ENCODE measurements at places on chromosomes 4 and X.

DNA sequence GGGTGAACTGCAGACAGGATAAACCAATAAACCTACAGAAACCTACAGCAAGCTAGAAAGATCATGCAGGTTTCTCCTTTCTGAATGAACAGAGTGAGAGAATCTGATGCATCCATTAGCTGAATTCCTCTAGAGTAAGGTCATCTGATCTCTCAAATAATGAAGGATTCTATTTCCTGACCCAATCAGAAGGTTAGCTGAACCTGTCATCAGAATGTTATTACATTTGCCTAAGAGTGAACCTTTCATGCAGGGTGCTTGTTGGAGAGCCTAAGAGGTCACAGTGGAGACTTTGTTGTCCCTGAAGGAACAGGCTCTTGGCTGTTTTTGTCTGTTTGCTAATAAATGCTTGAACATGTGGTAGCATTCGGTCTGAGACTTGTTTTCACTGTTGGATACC is 24.0 kb downstream of the MEPE start:
- DNase-seq: no peak

GRCh38 chrX:47941423-47941822 is 62.4 kb downstream of the ZNF182 start:
- DNase-seq: no peak

DNA sequence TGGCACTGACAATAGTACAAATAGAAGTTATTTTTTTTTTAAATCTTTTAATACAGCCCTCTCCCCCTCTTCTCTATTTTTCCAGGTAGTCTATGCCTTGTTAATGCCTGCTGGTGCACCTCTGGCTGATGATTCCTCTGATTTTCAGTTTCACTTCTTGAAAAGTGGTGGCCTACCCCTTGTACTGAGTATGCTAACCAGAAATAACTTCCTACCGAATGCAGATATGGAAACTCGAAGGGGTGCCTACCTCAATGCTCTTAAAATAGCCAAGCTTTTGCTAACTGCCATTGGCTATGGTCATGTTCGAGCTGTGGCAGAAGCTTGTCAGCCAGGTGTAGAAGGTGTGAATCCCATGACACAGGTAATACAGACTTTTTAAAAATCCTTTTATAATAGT is 99.1 kb downstream of the USP9X start:
- DNase-seq: no peak

GRCh38 chrX:109409181-109409580 is 72.7 kb downstream of the GUCY2F start:
- no peak for DNase-seq

DNA sequence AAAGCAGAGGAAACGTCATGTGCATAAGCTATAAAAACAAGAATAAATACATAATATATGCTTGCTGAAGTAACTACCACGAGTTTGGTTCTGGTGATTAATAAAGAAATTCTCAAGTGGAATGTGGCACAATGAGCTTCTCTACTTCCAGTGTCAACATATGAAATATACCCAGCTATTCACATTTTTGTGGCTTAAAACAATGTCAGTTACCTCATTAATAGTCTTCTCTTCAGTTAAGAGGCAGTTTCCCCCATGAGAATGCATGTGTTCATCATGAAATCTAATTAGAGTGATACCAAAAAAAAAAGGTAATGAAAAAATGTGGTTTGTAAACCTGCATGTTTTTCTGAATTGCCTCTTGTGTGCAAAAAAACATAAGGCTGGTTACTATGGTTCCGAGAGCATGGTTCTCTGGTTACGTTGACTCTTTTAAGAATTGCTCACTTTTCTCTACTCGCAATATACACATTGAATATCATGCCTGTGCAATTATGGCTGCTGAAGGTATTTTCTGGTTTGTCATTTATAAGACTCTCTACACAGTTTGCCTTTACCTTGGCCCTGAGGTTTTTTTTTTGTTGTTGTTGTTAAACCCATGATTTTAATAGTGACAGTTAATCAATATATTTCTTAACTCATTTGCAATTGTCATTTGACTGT is 108.2 kb downstream of the PCDH7 start:
- DNase-seq: no peak

GRCh38 chr4:122976111-122976510 is 53.7 kb upstream of the NUDT6 start:
- no peak for DNase-seq

DNA sequence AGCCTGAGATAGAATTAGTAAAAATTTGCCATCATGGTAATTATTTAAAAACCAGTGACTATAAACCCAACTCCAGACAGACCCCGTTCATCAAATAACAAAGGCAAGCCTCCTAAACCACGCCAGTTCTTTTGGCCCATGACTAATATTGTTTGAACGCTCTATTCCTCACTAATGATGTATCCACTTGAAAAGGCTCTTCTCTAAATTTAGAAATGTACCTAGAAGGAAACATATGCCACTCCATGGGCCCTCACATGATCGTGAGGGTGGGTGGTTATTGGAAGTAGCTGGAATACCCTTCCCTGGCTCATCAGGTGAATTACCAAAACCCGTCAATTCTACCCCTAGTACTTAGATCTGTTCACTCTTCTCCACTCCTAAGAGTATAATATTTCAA is 249.2 kb downstream of the COL25A1 start:
- no peak for DNase-seq

- DNase-seq: no peak
Observed at GRCh38 chr4:148808416-148808815, 366.2 kb upstream of the NR3C2 start.

DNA sequence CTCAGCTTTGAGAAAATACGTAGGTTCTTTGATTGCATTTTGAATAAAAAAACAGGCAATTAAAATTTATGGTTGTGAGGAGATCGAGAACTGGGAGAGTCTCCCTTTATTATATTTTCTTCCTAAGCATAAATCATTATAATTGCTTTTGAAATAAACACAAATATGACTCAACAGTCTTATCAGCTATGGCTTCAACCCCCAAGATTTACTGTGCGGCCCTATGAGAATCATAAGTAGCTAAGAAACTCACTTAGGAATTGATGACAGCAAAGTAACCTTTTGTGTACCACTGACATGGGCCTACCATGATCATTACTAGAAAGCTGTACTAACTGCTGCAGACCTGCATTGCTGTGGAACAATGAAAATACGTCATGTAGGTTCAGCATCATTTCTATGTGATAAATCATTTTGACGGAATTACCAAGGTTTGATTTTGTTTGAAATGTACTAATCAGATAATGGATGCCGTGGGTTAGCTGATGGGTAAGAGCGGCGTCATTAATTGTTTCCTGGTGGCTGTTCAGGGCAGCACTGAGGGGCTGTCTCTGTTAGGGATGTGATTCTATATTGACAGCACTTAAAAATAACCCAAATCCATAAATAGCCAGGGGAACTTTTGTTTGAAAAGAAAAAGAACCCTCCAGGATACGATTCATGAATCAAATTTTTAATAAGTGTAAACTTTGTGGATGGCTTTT is 51.5 kb upstream of the GPRIN3 start:
- DNase-seq: no peak

DNA sequence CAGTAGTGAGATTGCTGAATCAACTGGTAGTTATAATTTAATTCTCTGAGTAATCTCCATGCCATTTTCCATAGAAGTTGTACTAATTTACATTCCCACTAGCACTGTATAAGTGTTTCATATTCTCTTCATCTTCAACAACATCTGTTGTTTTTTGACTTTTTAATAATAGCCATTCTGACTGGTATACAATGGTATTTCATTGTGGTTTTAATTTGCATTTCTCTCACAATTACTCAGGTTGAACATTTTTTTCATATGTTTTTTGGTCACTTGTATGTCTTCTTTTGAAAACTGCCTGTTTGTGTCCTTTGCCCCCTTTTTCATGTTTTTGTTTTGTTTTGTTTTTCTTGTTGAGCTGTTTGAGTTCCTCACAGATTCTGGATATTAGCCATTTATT is 880.2 kb downstream of the RAPGEF2 start:
- DNase-seq: no peak

DNA sequence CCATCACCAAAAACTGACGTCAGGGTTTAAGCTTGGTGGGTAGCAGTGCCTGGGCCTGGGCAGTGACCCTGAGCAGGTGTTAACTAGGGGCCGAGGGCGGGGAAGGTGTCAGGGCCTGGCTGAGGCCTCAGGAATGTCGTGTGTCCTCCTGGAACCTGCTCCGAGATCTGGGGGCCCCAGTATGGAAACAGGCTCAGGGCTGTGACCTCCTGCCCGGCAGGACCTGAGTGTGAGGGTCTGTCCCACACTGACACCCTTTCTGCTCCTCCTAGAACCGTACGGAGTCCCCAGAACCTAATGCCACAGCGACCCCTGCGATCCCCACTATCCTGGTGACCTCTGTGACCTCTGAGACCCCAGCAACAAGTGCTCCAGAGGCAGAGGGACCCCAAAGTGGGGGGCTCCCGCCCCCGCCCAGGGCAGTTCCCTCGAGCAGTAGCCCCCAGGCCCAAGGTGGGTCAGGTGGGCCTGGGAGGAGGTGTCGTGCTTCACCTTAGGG is 741 bp downstream of the HGFAC start:
- no peak for DNase-seq

- DNase-seq: no peak
Observed at GRCh38 chrX:16750136-16750535, 30.7 kb downstream of the SYAP1 start.

GRCh38 chrX:12981880-12982279 is 7.0 kb downstream of the TMSB4X start:
- DNase-seq: no peak

DNA sequence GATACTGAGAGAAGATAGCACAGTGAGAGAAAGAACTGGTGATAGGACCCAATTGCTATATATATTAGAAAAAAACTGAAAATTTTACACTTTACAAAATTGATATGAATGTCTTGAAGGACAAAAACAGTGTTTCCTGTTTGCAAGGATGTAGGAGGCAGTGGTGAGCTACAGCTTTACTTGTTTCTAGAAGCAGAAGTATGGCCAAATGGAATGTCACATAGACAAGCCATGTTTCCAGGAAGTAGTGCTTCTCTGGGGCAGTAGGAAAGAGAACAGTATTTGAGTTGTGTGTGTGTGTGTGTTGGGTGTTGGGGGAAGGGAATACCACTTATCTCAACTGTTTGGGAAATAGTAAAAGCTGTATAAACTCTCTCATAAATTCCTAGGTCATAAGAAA is 60.9 kb upstream of the IBSP start:
- no peak for DNase-seq

DNA sequence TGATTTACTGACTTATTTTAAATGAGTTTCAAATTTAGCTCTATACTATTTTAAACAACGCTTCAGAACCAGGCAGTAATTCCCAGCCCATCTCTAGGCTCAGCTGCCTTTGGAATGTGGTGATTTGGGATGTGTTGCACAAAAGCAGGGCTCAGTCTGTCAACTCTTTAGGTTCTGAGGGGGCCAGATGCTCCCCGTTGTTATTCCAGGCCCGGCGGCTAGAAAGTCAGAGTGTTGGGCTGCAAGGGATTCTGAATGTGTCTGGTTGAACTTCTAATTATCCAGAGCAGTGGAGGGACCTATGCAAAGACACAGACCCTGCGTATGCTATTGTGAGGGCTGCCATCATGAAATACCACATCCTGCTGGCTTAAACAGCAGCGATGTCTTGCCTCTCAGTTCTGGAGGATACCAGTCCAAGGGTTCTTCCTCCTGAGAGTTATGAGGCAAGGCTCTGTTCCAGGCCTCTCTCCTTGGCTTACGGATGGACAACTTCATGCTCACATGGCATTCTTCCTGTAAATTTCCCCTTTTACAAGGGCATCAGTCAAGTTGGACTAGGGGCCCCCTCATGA is 123.2 kb upstream of the TRIM2 start:
- no peak for DNase-seq

- DNase-seq: no peak
Observed at GRCh38 chrX:136170139-136170800, 22.9 kb downstream of the FHL1 start.

- no peak for DNase-seq
Observed at GRCh38 chr4:158671665-158671914, at the start of gene C4orf46. Gene C4orf46, minus strand, starts transcription at chr4:158671887. Its CDS starts 86 bp downstream, at chr4:158671801.

- DNase-seq: peak; percentile 83
Observed at GRCh38 chr4:40309250-40309774, 25.8 kb upstream of the CHRNA9 start.

DNA sequence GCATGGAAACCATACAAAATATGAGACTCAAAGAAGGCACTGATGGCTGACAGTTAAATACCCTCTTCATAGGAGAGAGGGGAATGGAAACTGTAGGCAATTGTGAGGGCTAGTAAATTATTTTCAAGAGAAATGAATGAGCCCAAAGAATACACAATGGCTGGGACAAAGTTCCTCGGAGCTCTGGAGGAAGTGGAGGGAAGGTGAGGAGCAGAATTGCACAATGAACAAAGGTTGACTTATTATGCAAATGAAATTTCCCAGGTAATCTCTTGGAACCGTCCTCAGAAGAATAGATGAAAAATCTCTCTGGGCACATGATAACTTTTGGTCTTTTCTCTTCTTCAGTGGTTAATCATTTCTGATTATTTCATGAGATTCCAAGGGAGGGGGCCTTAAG is 202.6 kb upstream of the VCX start:
- no peak for DNase-seq

- no peak for DNase-seq
Observed at GRCh38 chr4:157994863-157995262, 178.0 kb downstream of the GASK1B start.

- peak; percentile 0 for DNase-seq
Observed at GRCh38 chrX:143788265-143788664, 67.7 kb upstream of the SPANXN2 start.

GRCh38 chr4:143488687-143489086 is 24.8 kb upstream of the SMARCA5 start:
- no peak for DNase-seq

DNA sequence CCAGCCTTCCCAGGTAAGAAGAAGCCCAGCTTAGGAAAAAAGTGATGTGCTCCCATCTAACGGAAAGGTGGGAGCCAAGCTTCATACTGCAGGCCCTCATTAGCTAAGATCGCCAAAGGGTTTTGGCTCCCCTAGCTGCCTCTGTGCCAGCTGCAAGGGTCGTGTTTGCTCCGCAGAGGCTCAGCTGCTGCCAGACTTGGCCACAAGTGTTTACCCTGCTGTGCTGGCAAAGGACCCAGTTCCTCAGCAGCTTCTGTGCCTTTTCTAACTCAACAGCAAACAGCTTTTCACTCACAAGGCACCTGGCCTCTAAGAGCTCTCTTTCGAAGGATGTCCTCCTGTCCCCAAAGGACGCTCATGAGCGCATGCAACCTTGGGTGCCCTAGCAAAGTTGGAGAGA is 12.2 kb upstream of the VMA21 start:
- no peak for DNase-seq

- DNase-seq: no peak
Observed at GRCh38 chrX:47483306-47484268, 565 bp upstream of the ZNF41 start.

- DNase-seq: peak; percentile 32
Observed at GRCh38 chrX:136147315-136147901, at the start of gene FHL1. Gene FHL1, plus strand, starts transcription at chrX:136147533.

DNA sequence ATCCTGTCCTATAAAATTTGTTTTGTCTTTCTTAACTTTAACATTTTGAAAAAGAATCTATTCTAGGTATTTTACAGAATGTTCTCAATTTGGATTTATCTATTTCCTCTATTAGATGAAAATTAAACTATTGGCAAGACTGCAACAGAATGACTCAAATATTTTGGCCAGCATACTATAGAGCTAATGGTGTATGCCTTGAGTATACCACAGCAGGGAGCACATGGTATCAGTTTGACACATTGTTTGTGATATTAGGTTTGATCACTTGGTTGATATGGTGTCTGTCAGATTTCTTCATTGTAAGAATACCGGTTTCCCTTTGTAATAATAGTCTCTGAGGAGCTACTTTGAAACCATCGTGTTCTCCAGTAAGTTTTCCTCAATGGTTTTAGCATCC is 87.8 kb upstream of the NPNT start:
- no peak for DNase-seq
